ENCODE measurements at places on chromosomes 12 and 14. TPM values are rescaled to one million over a fixed set of nuclear protein-coding genes. Genes with fewer than 3 reads are reported as not detected.

DNA sequence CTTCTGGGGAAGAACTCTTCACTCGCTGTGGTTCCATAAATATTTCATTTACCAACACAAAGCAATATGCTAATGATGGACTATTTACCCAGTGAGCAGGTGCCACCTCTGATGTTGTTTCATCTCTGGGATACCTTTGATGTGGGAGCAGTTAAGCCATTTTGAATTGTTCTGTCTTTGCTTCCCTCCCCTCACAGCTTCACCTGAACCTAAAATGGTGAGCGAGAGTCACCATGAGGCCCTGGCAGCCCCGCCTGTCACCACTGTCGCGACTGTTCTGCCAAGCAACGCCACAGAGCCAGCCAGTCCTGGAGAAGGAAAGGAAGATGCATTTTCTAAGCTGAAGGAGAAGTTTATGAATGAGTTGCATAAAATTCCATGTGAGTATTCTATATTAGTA lies 352.7 kb downstream of the SYT1 start:
- no peak for DNase-seq

The CLEC1B gene
- 8.0 TPM for total RNA-seq

DNA sequence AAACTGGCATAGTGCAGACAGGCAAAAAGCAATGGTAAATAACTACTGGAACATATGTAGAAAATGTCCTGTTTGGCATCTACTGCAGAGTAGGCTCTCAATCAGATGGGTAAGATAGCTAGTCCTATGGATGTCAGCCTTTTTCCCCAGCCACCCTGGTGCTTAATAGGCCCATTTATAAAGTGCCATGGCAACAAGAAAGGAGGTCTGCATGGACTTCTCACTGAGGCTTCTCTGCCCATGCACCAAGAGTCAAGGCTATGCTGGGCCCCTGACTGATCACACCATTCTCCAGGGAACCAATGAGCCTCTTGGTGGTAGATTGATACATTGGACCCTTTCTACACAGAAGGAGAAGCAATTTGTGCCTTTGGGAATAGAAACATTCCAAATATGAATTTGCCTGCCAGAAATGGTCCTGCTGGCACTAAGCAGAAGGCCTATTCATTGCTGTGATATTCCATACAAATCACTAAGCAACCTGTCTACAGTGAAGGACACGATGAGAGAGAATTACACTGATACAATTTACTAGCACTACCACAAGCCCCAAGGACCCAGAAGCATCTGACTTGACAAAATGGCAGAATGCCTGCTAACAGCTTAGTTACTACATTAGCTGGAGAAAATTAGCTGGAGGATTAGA lies 43.8 kb downstream of the RESF1 start:
- no peak for DNase-seq

The TBC1D30 gene
- total RNA-seq = 1.9 TPM

GRCh38 chr12:42804928-42805327 lies 215.4 kb upstream of the PRICKLE1 start:
- DNase-seq = no peak

- DNase-seq = no peak
Measured at GRCh38 chr12:89875809-89876208, 167.2 kb upstream of the ATP2B1 start.

GRCh38 chr12:110258466-110258865 lies 22.6 kb upstream of the ATP2A2 start:
- no peak for DNase-seq

The TAS2R43 gene
- total RNA-seq = 0.40 TPM

DNA sequence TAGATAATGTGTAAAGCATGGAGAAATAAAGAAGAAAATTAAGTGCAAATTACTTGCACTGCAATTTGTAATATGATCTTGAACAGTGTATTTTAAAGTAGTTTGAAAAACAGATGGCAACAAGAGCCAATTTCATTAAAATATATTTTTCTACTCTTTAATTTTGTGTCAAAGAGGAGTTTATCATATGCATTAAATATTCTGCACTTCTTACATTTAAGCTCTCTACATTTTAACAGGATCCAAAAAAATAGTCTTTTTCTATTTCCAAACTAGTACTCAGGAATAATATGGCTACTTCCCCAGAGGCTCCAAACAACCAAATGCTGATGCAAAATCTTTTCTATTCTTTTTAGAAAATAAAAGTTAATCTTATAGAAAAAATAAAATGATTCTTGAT lies 1221.5 kb downstream of the FSCB start:
- no peak for DNase-seq
